ENCODE measurements at places on chromosomes 7 and 10.

DNA sequence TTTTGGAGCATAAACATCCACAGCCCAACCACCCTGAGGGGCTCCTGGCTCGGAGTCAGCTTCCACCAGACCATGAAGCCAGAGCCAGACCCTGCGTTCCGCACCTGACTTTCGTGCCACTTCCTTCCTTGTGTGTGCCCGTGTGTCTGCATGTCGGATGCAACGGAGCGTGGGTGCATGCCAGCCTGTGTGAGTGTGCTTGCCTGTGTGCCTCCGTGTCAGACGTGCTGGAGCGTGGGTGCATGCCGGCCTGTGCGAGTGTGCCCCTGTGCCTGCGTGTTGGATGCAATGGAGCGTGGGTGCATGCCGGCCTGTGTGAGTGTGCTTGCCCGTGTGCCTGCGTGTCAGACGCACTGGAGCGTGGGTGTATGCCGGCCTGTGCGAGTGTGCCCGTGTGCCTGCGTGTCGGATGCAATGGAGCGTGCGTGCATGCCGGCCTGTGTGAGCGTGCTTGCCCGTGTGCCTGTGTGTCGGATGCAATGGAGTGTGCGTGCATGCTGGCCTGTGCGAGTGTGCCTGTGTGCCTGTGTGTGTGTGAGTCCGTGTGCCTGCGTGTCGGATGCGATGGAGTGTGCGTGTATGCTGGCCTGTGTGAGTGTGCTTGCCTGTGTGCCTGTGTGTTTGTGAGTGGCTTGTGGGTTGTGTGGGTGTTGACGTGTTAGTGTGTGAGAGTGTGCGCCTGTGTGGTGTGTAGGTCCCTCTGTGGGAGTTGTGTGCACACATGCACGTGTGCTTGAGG is 28.1 kb upstream of the KNDC1 start:
- no peak for DNase-seq

DNA sequence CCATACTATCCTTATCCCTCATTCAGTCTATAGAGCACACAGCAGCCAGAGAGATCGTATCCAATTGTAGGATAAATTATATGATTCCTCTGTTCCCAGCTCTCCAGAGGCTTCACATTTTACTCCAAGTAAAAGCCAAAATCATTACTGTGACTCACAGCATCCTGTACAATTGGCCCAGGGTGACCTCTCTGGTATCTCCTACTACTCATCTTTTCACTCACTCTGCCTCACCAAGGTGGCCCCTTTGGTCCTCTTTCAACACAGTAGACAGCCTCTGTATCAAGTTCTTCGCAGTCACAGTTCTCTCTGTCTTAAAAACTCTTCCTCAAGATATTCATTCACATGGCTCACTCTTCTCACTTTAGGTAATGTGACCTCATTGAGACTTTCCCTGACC is 72.6 kb upstream of the LSM8 start:
- no peak for DNase-seq

- no peak for DNase-seq
Observed at GRCh38 chr7:143495851-143496250, 18.2 kb downstream of the TAS2R41 start.

- DNase-seq, result no peak
Observed at GRCh38 chr7:11133436-11133959, 159.8 kb downstream of the PHF14 start.

- no peak for DNase-seq
Observed at GRCh38 chr7:3259711-3260400, 41.2 kb upstream of the SDK1 start.

DNA sequence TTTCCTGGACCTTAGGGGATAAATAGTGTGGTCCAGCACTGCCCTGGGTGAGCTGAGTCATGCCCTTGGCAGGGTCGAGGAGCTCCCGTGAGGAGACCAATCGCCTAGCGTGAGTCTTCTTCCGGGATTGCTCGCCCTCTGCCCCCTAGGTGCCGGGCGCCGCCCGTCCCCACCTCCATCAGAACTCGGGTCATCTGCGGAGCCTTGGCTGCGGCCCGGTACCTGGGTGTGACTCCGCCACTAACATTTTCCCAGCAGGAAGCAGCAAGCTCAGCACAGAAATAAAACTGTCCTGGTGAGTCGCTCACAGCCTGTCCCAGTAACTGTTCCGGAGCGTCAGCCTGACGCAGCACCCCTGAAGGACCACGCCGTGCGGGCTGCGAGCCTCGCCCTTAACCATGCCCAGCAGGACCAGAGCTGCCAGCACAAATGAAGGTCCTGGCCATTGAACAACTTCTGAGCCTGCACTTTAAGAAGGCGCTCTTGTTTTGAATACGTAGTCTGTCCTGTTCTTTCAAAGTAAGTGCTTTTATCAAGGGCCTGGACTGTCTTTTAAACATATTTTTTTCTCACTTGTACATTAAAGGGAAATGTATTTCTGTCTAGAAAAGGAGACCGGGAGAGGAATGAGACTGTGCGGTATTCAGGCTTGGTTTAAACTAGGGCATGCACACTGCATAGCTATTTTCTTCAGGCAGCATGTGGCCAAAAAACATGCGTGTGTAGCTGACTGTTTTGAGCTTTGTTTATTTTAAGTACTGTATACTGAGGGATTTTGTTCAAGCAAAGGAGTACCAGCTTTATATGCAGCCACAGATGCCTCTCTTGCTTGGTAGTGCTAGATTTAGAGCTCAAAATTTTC is 136.7 kb downstream of the HECW1 start:
- no peak for DNase-seq

GRCh38 chr10:5697342-5697741 is 12.7 kb downstream of the TASOR2 start:
- DNase-seq, result no peak

DNA sequence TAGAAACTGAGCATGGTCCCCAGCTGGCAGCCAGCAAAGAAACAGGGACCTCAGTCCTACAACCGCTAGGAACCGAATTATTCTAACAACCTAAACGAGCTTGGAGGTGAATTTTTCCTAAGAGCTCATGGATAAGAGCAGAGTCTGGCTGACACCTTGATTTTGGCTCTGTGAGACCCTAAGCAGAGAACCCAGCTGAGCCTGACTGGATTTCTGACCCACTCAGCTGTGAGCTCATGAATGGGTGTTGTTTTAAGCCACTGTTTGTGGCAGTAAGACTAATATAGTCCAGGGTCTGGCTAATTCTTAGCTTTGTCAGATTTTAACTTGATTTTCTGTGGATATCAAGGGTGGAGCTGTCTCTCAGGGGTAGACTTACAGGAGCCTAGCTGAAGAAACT is 77.1 kb downstream of the KAT6B start:
- no peak for DNase-seq

DNA sequence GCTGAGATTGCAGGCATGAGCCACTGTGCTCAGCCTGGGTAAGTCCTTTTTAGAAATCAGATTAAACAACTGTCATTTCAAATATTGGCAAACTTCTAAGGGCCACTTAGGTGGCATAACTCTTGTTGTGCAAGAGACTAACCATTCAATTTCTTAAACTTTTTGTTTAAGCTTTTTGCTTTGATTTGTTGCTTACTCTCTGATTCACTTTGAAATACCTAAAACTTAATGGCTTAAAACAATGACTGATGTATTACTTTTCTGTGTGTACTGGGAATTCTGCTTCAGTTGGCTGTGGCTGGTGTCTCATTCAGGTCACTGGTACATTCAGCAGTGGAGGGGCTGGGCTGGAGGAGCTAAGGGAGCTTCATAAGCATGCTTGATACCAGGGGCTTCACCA is 28.9 kb downstream of the ZNF25 start:
- DNase-seq, result no peak

GRCh38 chr7:16741676-16742075 is 11.9 kb upstream of the TSPAN13 start:
- no peak for DNase-seq

DNA sequence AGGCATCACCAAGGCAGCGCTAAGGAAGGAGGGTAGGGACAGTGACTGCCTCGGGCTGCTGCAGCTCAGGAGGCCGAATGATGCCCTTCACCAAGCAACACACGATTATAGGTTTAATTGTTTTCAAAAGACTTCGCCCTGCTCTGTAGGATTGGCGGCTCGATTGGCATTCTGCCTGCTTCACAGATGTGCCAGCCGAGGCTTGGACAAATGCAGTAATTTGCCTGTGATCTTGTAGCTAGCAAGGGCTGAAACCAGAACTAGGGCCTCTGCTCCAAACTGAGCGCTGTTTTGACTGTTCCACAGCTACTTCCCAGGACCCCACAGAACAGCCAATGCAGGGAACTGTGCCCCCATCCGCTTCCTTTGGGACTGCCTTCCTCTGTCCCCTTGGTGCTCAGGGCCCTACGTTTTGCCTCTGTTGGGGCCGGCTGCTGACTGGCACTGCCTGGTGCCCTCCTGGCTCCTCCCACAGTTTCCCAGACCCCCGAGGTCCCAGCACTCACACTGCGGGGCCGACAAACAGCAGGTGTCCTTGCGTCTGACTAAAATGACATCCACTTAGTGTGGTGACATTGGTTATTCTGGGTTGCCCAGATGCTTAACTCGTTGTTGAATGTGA is 62.6 kb upstream of the EN2 start:
- no peak for DNase-seq

GRCh38 chr7:37216156-37216852 is 232.4 kb downstream of the ELMO1 start:
- DNase-seq, result no peak

GRCh38 chr10:102398172-102399020 is 2.9 kb downstream of the NFKB2 start:
- no peak for DNase-seq
